Cardiac fibroblast (primary cell): ENCODE measurements at places on chromosomes 3 and 15.

GRCh38 chr3:22734207-22734606 is 468.9 kb upstream of the UBE2E2 start:
- DNase-seq: no peak

DNA sequence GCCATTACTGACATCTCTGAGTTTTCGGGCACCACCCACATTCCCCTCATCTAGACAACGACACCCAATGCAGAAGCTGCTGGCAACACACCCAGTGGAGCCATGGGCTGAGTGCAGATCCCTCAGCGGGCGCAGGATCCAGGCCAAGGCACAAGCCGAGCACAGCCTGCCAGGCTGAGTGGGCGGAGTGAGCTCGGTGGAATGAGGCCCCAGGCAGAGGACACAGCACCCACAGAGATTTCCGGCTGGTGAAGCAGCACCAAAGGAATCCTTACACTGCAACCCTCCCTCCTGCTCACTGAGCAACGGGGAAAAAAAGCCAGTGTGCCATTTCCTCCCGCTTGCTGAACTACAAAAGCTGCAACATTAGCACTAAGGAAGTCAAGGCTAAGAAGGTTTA is 34.3 kb downstream of the ZMAT3 start:
- peak; percentile 89 for DNase-seq

DNA sequence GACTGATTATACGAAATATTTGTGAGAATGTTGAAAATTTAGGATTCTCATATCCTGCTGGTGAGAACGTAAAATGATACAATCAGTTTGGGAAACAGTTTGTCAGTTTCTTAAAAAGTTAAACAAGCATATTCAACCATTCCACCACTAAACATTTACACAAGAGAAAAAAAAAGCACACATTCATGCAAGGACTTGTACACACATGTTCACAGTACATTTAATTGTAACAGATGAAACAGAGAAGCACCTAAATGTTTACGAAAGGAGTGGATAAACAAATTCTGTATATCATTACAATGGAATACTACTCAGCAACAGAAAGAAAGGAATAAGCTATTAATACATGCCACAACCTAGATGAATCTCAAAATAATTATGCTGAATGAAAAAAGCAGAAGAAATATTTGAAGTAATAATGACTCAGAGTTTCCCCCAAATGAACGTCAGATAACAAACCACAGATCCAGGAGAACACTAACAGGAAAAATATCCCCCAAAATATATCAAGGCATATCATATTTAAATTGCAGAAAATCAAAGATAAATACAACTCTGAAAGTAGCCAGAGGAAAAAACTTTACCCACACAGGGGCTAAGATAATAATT is 14.3 kb downstream of the ANKRD28 start:
- DNase-seq: peak; percentile 79

GRCh38 chr3:31392568-31392967 is 140.2 kb upstream of the STT3B start:
- DNase-seq: no peak

DNA sequence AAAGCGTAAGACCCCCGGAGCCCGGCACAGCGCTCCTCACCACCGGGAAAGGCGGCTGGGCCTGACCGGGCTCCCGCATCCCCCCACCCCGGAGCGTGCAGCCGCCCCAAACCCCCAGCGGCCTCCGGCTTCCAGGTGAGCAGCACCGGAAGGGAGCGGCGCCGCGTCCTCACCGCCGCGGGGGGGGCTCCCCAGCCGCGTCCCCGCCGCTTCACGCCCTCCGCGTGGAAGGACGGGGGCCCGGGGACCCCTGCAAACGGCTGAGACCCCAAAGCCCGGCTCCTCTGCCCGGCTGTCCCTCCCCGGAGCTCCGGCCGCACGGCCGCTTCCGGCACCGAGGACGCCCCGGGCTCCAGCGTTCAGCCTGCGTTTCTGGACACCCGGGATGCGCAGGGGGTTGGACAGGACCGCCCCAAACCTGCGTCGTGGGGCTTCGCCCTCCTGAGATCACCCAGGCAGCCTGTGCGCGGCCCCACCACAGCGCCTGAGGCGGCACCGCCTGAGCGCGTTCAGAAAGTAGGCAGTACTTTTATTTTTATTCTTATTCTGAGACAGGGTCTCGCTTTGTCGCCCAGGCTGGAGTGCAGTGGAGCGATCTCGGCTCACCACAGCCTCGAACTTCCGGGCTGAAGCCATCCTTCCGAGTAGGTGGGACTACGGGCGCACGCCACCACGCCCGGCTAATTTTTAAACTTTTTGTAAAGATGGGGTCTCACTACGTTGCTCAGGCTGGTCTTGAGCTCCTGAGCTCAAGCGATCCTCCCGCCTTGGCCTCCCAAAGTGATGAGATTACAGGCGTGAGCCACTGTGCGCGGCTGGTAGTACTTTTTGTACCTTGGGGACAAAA is 51.6 kb upstream of the BLM start:
- DNase-seq: peak; percentile 61

GRCh38 chr3:111531446-111531845 is 10.6 kb upstream of the CD96 start:
- DNase-seq: peak; percentile 54

DNA sequence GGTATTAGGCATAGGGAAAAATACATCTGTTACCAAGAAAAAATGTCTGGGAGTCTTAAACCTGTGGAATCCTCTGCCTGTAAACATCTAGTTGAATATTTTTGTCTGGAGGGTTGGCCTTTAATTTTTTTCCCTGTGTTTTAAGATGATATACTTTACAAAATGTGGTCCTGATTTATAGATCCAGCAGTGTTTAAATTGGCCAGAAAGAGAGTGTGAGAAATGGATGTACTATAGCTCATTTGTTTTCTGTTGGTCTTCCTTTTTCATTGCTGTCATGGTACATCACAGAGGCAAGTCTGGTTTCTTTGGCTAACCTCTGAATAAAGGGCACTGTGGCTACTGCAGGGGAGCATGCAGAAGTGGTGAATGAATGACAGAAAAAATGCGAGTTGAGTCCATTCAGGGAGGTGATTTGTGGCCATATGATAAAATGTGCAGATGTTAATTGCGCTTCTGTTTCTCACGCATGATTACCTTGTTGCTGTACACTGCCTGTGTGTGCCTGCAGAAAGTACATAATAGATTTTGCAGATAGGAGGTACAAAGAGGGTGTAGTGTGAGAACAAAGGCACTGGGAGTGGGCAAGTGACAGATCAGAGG is 150.0 kb downstream of the NFKBIZ start:
- no peak for DNase-seq

GRCh38 chr3:152350776-152351175 is 82.0 kb downstream of the MBNL1 start:
- DNase-seq: no peak

- peak; percentile 36 for DNase-seq
These were observed 451 bp downstream of the CHCHD4 start for GRCh38 chr3:14124223-14124614.

GRCh38 chr3:14280326-14280725 is 101.7 kb downstream of the LSM3 start:
- no peak for DNase-seq

DNA sequence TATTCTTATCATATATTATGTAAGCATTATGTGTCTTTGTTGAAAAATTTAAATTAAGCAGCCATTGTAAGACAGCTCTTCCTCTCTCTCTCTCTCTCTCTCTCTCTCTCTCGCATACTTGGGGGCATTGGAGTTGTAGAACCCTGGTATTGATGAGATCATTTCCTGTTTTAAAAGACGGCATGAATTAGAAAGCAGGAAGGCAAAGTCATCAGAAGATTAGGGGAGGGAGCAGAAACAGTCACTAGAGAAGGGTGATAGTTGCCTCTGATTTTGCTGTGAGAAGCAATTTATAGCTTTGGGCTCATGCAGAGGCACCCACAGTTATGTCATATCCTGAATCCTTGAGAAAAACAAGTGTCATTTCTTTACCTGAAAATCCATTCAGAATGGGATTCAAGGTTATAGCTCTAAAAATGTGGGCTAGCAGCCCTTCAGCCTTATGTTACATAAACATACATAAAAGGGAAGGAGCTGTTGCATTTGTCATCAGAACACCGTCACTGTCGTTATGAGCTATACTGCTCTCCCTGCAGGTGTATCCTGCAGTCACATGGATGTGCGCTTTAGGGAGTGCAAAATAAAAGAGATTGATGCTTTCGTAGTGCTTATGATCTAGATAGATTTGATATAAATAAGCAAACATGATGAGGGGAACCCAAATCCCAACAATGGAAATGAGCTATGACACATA is 213.8 kb downstream of the NR1D2 start:
- DNase-seq: no peak

DNA sequence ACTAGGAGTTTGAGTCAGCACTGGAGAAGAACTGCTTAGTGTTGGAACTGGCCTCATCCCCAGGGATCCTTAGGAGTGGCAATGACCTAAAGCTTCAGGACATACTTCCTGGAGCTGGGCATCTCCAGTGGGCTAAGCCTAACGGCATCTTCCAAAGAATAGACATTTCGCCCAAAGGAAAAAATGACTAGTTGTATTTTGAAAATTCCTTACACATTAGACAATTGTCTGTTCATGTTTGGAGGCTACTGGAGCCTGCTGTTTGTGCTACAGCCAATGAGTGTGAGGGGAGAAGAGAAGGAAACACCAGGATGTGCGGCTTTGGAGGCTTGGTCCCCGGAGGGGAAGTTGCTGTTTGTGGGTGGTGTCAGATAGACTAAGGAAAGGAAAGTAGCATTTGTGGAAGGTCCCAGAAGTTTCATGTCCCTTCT is 77.6 kb downstream of the POLR2M start:
- DNase-seq: peak; percentile 82

- peak; percentile 67 for DNase-seq
These were observed 88.8 kb upstream of the PLXND1 start for GRCh38 chr3:129695230-129695629.

- DNase-seq: no peak
These were observed 14.9 kb upstream of the RBSN start for GRCh38 chr3:15113884-15114283.

DNA sequence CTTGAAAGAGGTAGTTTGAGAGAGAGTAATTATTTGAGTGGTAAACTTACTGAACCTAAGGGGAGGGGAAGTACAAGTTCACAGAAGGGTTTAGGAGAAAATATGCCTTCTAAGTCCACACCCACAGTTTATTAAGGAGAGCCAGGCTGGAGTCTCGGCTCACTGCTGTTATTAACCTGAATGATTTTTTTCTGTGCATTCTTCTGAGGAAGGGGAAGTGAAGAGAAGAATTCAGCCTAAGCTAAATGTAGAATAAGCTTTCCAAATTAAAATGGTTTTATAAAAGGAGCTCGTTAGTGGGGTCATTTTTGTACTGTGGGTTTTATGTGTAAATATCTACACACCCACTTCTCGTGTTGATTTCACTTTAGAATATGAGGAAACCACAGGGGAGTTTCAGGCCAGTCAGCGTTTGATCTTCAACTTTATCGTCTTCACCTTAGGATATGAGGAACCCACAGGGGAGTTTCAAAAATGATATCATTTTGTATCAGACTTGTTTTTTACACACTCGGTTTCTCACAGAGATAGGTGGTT is 1.5 kb downstream of the WHAMM start:
- DNase-seq: peak; percentile 22

- peak; percentile 54 for DNase-seq
These were observed 753 bp downstream of the ITGB5 start for GRCh38 chr3:124886168-124887056.

DNA sequence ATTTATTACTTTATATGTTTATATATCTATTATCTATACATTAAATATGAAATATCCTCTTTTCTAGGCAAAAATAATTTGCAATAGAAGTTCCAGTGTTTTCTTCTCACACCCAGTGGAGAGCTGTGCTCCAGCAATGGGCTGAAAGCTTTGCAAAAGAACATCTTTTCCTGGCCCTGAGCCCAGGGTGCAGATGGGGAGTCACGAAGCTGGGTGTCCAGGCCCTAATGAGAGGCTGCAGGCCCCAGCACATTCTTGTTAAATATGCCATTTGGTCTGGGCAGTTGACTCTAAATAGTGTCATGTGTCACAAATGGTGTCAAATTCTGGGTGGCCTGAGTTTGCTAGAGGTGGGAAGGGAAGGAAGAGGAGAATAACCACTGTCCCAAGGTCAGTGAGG is 5.7 kb downstream of the NTRK3 start:
- DNase-seq: no peak

DNA sequence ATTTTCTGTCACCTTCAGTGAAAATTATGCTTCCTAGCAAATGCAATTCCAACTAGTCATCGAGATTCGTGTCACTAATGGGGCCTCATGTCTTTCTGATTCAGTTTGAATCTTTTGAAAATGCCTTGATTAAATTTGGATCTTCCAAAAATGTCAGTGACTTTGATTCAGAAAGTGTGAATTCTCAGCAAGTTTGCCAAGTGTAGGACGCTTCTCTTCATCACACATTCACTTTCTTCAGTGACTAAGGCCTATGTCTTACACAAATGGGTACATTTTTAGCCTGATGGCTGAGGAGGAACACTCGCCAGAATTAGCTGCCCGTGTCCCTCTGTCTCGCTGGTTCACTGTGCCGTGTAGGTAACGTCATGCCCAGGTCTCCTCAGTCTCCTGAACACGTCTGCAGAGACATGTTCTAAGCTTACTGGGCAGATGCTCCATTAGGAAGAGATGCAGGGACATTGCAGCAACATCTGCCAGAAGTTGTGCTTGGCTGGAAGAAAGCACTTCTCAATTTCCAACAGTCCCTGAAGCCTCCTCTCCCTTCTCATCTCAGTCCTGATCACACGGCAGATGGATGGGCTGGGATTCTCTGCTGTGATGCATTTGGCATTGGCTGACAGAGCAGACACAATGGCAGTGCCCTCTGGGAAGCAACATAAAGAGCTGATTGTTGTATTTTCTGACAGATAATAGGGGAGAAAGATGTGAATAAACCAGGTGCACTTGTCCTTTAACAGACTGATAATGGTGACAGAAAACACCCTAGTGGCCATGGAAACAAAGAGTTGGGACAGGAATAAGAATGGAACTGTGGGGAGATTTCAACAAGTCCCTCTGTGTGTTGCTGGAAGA is 29.1 kb upstream of the LYZL4 start:
- DNase-seq: no peak
